ENCODE measurements at places on chromosomes 16 and 17.

GRCh38 chr16:22861580-22861979, 47.6 kb downstream of the HS3ST2 start:
- DNase-seq: no peak

- no peak for DNase-seq
These were observed 5.3 kb upstream of the CRK start for GRCh38 chr17:1461198-1461944.

GRCh38 chr17:9594065-9594464, 17.6 kb downstream of the CFAP52 start:
- no peak for DNase-seq

DNA sequence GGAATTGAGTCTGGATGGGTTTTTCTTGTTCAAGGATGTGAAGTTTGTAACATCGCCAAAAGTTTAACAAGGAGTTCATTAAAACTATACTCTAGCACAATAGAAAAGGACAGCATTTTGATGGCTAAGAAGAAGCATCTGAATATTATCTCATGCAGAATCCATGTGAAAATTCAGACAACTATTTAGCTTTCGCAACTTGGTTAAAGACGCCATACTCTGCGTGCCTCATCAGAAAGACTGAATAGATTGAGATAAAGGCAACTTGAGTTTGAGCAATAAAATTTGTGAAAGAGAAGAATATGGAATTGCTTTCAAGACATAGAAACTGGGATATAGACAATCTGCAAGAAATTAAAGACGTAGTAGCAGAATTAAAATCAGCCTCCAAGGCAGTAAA, 151.1 kb upstream of the MYOCD start:
- DNase-seq: no peak

DNA sequence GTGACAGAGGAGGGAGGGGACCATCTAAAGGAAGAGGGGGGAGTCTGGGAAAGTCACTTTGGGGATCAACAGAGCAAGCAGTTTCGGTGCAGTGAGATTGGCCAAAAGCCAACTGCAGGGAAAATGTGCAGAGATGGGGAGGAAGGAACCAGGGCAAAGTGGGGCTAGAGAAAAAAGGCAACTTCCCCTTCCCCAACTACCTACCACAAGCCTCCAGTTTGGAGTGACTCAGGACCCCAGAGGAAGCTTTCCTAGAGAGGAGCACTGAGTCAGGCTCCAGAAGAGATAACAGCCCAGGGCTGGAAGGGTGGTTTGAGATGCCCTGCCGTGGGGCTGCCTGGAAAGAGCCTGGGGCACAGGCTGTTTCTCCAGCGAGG, 6.9 kb upstream of the CD300LD start:
- DNase-seq: no peak

GRCh38 chr17:53822764-53823163, at the start of gene KIF2B:
TSS of gene KIF2B (plus strand) at chr17:53822927. CDS start at chr17:53823034, 107 bp downstream.
- no peak for DNase-seq

- DNase-seq: no peak
These were observed 1.1 kb upstream of the MYH11 start for GRCh38 chr16:15857724-15858560.

GRCh38 chr16:66286527-66286926, 80.0 kb upstream of the CDH5 start:
- DNase-seq: peak; percentile 19

DNA sequence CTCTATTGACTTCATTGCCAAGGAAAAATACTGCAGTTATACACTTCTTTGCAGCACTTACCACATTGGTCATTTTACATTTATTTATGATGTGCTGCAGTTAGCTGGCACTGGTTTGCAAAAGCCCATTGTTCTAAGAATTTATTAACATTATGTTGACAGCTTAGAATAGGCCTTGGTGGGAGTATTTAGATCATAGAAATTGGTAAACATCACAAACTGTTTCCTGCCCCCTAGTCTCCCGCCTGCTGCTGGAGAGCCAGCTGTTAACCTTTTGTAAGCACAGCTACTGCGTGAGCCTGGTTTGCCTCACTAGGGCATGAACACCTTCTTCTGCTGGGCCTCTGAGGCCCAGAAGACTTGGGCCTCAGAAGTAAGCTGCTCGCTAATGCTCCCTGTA, 651.4 kb upstream of the GOT2 start:
- no peak for DNase-seq

DNA sequence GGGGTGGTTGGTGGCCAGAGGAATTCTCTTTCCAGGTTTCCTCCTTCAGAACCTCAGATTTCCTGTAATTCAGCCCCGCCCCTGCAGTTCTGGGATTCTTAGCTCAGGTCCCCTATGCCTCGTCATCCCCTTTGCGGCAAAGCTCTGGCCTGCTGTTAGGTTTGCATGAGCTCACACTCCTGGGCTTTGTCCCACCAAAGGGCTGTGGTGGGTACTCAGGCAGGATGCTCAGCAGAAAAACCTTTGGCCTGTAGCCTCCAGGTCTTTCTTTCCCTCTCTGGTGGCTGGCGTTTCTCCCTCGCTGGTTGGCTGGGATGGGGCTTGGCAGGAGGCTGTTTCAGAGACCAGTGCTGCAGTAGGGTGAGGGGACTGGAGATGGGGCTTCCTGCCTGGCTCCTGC, 9.6 kb upstream of the PLEKHG4 start:
- DNase-seq: no peak

GRCh38 chr17:30807896-30808295, 16.6 kb downstream of the CRLF3 start:
- no peak for DNase-seq

DNA sequence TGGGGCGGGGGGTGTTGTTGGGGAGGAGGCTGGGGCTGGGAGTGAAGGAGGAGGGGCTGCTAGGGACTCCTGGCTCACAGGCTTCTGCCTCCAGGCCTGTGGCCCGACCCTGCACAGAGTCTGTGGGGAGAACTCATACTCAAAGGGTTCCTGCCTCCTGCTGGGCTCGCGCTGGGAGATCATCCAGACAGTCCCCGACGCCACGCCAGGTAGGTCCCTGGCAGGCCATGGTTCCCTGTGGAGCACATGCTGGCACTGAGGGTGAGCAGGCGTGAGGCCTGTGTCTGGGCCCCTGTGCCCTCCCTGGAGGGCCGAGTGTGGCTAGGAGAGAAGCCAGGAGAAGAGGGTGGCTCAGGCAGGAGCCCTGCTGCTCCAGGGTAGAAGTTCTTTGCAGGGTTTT, 4.6 kb downstream of the ITGAD start:
- no peak for DNase-seq

- DNase-seq: no peak
These were observed 238.8 kb upstream of the CDH5 start for GRCh38 chr16:66127459-66128370.

- peak; percentile 73 for DNase-seq
These were observed 2.7 kb downstream of the CENPX start for GRCh38 chr17:82019690-82020571.

GRCh38 chr16:89112377-89113151, 18.9 kb downstream of the ACSF3 start:
- DNase-seq: no peak

All from CD4-positive, alpha-beta T cell (primary cell).